Activated CD8-positive, alpha-beta memory T cell treated with anti-CD3 and anti-CD28 coated beads for 4 hours (primary cell): ENCODE measurements at places on chromosomes 12 and 14.

- no peak for DNase-seq
Observed at GRCh38 chr14:97056086-97056485, 258.9 kb downstream of the VRK1 start.

GRCh38 chr12:76879710-76880518 lies 1.1 kb upstream of the CSRP2 start:
- no peak for DNase-seq

DNA sequence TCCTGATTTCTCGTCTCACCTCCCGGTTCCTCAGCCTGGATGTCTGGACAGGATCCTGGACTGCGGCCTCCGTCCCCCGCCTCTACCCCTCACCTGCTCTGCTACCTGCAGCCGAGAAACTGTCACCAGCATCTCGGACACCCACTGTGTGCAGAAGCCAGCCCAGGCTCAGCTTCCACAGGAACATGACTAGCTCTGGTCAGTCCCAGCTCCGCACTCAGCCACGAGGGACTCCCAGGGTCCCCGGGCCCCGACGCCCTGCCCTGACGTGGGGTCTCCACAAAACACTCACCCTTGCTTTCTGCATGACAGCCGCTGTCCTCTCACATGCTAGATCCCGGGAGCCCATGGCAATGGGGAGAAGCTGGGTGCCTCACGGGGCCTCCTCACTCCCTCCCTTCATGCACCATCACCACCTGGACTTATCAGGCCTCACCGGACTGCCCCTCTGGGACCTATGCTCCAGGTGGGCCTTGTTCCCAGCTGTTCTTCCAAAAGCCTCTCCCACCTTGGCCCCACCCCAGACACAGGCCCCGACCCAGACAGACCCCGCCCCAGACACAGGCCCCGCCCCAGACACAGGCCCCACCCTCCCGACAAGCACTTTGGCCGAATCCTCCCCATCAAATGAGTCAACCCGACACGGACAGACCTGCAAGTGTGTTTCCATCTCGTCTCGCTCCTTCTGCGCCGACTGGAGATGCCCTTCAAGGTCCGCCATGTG lies 26.9 kb upstream of the ANKLE2 start:
- no peak for DNase-seq

DNA sequence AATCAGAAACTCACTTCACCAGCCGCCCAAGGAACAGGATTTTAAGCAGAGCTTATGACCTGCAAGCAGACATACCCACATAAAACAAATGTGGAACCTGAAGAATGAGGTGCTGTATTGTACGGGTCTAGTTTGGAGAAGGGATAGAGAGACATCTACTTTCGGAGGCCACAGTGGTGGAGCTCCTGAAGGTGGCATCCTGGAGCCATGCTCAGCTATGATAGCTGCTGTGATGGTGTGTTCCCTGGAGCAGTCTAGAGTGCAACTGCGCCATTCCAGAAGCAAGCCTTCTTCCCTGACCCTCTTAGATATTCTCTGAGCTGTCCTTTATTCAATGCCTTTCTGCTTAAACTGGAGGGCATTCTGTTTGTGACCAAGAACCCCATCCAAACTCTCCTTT lies 402.6 kb downstream of the FUT8 start:
- DNase-seq: no peak

DNA sequence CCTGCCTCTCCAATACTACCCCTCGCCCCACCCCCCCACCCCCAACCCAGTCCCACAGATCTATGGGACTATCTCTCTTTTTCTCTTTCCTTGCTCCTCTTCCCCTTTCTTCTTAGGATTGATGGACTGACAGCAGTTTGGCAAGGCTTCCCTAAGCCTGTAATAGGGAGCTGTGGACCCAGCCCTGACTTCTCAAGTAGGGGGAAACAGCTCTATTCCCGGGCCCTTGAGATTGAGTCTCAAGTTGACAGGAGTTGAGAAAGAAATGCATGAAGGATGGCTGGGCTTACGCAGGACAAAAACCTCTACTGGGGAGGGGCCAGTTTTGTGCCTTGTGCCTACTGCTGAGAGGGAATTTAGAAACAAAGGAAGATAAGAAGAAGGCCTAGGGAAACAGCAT lies 60.4 kb downstream of the SMUG1 start:
- no peak for DNase-seq

GRCh38 chr12:230925-231671 lies 17.1 kb upstream of the SLC6A12 start:
- DNase-seq: no peak

- no peak for DNase-seq
Observed at GRCh38 chr14:75165586-75166391, 10.6 kb downstream of the TMED10 start.

GRCh38 chr14:68397822-68398221 lies 395.0 kb downstream of the ZFP36L1 start:
- no peak for DNase-seq

GRCh38 chr12:779745-780734 lies 27.7 kb downstream of the WNK1 start:
- DNase-seq: no peak

GRCh38 chr14:54882521-54882920 lies 20.1 kb downstream of the GCH1 start:
- DNase-seq: no peak

GRCh38 chr12:123232472-123232806 lies 502 bp downstream of the MPHOSPH9 start:
- no peak for DNase-seq

DNA sequence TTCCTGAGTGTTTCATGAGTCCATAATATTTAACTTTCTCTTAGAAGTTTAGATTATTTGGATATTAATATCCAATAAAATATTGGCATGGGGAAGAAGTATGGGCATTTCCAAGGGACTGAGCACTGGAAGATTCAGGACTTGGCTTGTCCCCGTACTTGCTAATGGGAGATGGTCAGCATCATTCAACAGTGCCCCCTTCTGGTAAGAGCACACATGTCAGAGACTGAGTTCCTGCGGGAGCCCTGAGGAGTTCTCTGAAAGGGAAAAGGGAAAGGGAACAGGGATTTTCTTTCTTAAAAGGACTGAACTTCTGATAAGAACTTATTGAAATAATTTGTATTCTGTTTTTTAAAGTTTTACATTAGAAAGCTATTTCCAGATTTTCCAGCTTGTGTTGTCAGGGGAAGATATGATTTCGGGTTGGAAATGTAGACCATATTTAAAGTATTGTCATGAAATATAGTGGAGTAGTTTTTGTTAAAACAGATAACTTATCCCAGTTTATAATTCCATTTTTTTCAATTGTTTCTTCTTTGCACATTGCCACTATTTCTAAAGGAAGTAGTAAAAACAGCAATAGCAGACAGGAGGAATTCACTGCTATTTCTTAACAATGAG lies 59.8 kb upstream of the C12orf71 start:
- no peak for DNase-seq

DNA sequence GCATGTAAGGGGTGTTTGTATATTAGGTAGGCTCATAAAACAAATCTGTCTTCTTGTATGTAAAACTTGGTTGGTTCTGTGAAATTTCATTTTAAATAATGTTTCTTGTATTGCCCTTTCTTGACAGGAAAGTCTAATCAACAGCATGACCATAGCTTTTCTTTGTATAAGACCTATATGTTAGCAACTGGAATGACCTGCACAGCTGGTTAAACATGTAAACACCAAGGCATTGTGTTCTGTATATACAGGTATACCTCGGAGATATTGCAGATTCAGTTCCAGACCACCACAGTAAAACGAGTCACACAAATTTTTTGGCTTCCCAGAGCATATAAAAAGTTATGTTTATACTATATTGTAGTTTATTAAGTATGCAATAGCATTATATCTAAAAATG lies 183.6 kb downstream of the ERC1 start:
- DNase-seq: no peak
